NCI-H2081 treated with DMSO at 0.1 percent for 48 hours (cell line): ENCODE measurements at places on chromosomes 12 and 14.
A peak's percentile ranks its signal among the peaks of the same experiment; 100 is the strongest.

DNA sequence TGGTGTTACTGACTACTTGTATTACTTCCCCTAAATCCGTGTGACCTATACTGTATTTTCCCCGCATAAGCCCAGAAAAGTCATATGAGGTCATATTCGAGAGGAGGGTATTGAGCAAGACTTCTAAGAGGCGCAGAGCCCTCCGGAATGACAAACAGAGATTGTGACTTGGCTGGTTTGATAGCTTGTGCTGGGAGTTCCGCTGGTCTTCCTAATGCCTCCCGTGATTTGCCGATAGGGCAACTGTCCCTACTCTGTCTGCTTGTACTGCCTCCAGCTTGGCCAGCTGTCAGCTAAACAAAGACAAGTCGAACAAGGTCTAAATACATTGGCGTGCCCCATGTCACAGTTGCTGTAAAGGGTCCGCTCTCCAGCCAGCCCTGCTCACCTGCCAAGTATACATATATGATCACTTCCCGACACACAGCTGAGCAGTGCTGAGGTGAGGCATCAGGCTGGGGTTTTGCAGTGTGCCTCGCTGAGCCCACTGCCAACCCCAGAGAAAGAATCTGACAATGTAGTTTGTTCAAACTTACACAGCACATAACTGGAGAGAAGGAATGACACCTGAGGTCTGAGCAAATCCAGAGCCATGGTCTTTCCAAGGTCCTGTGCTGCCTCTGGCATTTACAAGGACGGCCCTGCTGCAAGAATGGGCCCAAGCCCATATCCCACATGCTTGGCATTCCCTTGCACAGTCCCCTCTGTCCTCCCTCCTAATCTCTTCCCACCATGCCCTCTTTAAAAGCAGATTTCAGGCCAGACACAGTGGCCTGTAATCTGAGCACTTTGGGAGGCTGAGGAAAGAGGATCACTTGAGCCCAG, 23.7 kb downstream of the LGMN start:
- DNase-seq, result no peak

DNA sequence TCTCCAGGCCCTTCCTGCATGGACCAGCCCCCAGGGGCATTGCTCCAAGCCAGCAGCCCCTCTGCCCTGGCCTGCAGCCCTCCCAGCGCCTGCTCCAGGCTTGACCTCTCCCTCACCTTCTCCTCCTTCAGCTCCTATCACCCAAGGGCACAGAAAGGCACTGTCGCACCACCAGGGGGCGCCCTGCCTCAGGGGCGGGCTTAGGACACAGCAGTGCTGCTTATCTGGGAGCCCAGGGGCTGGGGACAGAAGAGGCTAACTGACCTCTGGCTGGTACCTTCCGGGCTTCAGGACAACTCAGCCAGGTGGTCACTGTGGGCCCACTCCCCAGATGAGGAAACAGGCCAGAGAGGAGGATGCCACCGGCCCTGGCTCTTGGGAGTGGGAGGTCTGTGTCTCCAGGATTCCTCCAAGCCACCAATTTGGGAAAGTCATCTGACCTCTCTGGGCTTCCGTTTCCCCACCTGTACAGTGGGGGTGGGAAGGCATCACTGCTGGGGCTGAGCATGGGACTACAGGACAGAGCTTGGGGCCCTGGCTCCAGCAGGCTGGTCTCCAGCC, 25.3 kb upstream of the GPR132 start:
- peak; percentile 30 for DNase-seq

GRCh38 chr12:105214148-105214547, 21.8 kb downstream of the APPL2 start:
- DNase-seq, result no peak

DNA sequence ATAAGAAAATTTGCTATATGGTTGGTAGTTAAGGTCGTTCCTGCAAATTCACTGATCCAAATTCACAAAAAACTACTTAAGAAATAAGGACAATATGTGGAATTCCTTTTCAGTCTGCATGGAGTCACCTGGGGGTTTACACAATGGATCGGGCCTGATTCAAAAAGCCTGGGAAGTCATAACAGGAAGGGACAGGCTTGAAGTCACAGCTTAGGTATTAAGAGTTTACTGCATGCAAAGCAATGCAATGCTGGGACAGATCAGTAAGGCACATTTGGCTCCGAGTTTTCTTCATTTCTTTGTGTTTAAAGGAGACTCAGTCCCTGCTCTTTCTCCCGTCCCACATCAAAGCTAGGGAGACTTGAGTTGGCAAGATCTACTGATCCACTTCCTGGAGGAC, 153.3 kb downstream of the NTF3 start:
- no peak for DNase-seq

GRCh38 chr12:84397263-84397662, 515.3 kb downstream of the SLC6A15 start:
- DNase-seq, result no peak

DNA sequence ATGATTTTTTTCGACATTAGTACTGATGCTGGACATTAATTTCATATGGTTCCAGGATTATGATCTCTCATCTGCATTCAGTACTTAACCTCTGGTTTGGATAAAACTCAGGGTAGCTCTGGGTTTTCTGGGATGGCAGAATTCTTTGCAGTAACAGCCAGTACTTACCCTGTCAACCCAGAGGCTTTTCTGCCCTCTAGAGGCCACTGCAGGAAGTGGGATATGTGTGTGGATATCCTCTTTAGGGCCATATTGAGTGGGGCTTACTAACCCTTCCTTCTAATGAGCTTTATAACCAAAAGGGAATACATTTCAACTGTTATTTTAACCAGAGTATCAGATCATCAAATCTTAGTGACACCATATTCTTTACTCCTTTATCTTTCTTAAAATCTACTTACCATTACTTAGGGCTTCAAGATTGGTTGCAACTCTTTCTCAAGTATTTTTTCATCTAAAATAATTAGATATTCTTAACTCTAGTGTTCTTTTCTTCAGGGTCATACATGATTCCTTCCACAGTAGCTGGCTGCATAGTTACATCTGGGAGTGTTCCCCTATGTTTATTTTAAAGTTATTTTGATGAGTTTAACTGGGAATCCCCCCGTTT, 488.0 kb upstream of the STXBP6 start:
- DNase-seq, result peak; percentile 63

GRCh38 chr12:109679501-109680263, 33.9 kb upstream of the FAM222A start:
- DNase-seq, result peak; percentile 90

DNA sequence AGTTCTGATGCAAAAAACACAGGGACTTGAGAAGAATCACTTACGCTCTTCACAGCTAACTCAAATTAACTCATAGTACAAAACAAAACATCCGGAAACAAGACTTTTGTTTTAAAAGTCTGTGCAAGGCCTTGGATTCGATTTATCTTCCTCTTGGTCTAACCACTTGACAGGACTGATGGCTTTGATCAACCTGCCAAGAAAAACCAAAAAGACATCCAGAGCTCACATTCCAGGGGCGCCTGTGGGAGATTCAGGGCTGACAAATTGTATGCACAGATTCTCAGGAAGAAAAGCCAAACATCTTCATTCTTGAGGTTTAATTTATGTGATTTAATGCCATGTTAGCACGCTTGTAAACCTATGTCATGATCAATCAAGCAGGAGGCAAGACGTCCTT, 129.1 kb upstream of the TMCC3 start:
- no peak for DNase-seq

DNA sequence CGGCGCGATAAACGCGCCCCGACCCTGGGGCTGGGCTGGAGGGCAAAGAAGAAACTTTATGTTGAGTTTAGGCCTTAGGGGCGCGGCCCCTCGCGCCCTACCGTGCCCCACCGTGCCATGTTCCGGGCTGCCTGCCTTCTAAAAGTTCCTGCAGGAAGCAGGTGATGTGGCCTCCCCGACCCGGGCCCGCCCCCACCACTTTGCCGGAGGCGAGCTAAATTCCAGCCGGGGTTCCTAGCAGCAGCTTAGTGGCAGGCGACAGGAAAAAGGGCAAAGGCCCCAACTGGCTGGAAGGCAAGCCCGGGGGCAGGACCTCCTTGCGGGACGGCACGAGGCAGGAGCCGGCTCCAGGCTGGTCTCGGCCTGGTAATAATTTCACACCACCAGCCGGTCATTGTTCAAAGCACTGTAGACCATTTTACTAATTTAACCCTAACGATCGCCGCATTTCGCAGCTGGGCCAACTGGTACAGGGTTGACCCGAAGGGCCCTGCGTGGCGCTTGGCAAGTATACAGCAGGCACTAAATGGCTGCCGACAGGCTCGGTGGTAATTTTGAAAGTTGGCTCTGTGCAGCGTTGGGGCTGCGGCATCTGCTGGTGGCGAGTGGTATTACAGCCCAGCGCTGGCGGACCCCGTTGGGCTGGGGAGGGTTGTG, 895 bp upstream of the CCDC88C start:
- no peak for DNase-seq

DNA sequence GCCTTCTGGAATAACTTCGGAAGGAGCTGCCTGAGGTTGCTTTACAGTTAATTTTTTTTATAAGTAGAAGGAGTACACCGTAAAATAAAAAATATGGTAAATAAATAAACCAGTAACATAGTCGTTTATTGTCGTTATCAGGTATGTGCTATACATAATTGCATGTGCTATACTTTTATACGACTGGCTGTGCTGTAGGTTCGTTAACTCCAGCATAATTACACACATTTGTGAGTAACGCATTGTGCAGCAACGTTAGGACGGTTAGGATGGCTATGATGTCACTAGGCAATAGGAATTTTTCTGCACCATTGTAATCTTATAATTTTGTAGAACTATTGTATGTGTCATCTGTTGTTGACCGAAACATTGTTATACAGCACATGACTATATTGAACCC, 8.5 kb downstream of the EXD2 start:
- no peak for DNase-seq

DNA sequence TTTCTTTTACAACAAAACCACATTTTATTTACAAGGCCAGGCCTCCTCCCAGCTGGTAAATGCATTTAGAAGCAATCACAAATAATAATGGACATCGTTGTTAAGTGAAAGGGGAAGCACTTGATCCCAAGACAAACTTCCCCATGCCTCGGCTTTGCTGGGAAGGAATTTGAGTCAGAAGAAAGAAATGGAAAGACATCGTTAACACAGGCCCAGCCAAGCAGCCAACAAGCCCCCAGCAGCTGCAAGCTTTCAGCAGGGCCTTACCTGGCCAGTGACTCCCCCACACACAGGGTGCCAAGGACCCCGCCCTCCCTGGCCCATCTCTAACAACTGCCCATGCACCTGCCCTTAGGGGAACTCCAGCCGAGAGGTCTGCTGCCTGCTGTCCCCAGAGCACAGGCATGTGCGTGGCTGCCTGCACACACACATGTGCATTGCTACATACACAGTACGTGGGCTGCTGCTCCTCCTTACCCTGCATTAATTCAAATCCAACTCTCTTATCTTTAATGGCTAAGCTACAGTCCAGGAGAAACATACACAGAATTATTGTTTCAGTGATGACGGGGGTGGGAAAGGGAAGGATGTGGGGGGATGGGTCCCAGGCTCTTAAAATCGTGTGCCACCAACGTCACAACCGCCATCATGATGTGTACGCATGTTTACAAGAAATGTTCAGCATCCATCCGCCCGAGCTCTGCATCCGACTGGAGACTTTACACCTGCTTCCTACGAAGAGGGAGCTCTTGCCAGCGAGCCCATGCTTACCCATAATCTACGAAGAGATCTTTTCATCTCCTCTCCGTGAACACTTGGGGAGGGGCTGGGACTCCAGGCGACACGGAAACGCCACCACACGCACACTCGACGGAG, 9.8 kb downstream of the BCL11B start:
- no peak for DNase-seq

- DNase-seq, result no peak
Measured at GRCh38 chr14:74527736-74528280, 34.2 kb downstream of the ISCA2 start.

GRCh38 chr14:38016497-38016896, 191.2 kb upstream of the SSTR1 start:
- DNase-seq, result no peak

GRCh38 chr12:82954572-82954971, 267.9 kb downstream of the TMTC2 start:
- no peak for DNase-seq

- no peak for DNase-seq
Measured at GRCh38 chr14:58705066-58705465, 67.3 kb downstream of the DACT1 start.

DNA sequence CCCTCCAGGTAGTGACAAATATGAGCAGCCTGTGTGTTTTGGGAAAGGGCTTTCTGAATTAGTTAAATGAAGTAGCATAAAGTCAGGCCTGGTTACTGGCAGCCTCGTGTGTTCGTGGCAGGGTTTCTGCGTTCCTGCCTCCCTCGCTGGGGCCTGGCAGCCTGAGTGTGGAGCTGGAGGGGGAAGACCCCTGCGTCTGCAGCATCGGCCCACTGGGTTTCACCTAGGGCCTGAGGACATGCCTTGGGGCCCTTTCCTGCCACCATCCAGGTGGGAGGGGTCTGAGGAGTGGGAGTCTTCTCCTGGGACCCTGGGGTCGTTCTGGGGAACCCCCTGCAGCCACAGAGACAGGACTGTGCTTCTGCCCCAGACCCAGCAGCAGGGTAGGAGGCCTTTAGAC, 20.4 kb upstream of the AMN start:
- no peak for DNase-seq

- no peak for DNase-seq
Measured at GRCh38 chr14:101365329-101366158, 195.8 kb upstream of the DIO3 start.

DNA sequence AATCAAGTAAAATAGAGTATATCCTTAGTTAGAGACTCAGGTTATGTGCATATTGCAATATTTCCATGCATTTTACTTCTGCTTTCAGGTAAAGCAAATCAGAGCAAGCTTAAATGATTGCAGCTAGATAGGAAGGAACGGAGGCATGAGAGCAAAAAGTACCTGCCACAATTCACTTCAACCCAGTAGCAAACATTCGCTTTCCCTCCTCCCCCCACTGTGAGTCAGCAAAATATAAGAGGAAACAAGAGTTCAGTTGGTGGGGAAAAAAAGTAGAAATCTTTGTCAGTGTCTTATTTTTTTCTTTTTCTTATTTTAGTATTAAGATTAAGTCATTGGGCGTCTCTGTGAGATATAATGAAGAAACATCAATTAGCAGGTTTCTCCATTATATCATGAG, 475.4 kb downstream of the NPAS3 start:
- no peak for DNase-seq

DNA sequence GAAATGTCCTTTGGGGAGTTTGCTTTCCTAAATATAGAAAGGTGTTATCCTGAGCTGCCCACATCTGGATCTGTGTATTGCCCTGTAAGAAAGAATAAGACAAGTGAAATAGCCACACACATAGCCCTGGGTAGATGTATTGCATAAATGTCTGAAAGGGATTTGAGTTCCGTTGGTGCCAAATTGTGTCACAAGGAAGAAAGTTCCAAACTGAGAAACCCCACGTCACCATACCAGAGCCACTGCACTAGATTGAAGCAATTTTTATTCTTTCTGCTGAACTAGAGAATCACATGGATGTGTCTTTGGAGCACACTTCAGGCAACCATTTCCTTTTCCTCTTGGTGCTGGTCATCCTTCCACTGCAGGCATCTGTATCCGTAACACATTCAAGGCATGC, 5.0 kb downstream of the RNASE9 start:
- DNase-seq, result no peak

- DNase-seq, result no peak
Measured at GRCh38 chr14:24944800-24945199, 105.1 kb downstream of the STXBP6 start.
